ENCODE measurements at places on chromosomes 2 and 18.

DNA sequence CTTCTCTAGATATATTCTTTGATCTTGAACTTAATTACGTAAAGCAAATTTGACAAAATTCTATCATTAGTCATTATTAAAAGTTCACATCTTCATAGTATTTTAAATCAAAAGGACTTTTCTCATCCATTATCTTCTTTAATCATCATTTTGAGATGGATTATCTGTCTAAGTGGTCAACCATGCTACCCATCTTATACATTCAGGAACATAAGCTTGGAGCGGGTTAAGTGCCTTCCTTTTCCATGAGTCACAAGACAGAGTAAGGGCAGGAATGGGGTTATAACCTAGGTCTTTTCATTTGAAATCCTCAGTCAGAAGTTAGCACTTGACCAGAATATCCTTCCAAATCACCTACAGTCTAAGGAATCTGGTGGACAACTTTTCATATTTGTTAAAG lies 297.1 kb downstream of the TCF4 start:
- no peak for DNase-seq

- DNase-seq, result no peak
These were observed 34.2 kb downstream of the RAB12 start for GRCh38 chr18:8643326-8643878.

- no peak for DNase-seq
These were observed 149.7 kb upstream of the TANK start for GRCh38 chr2:161010503-161011015.

DNA sequence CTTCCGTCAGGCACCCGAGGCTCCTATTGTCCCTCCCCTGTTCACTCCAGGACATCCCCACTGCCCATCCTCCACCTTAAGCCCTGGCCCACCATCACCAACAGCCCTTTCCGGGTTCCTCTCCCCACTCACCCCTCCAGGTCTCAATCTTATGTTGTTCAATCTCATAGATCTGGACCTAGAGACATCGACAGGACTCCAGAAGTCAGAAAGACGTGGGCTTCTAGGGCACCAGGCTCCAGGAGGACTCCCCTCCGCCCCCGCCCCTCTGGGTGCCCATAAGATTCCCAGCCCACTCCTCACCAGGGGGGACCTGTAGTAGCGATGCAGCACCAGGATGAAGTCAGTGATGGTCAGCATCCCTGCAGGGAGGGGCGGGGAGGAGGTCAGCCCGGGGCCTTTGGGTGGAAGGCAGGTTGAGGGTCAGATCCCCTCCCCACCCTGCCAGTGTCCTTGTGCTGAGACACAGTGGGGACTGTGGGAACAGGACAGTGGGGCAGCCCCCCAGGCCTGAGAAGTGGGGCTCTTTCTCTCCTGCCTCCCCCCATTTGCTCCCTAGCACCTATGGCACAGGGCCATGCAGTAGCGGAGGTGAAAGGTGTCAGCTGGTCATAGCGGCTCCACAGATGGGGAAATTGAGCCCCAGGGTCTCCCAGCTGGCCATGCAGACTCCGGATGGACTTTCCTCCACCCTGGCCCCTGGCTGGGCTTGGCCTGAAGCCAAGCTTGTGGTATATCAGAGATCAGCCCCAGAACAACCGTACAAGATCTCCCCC lies 3.7 kb downstream of the PRKAG3 start:
- DNase-seq, result no peak

GRCh38 chr2:182144776-182145165 lies 159.1 kb downstream of the PPP1R1C start:
- no peak for DNase-seq

Measured in HS-5 (cell line).